Progenitor cell of endocrine pancreas (in vitro differentiated cells): ENCODE measurements at places on chromosomes 1 and 21.

DNA sequence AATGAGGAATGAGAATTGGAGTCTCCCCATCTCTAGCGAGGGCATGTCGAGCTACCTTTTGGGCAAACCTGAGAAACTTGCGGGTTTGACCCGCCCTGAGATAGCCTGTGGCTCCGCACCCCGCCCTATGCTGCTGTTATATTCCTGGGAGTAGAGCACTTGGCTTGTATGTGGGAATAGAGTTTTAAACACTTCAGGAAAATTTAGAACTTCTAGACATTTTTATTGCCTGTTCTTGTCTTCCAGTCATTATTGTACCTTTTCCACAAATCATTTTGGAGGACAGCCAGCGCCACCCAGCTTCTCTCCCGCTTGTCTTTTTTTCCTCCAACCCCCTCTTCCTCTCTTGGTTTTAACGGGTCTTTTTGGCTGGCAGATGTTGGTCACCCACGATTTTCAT is 738 bp downstream of the GNPAT start:
- no peak for DNase-seq

GRCh38 chr1:150875197-150876118 is 941 bp downstream of the ARNT start:
- no peak for DNase-seq

- DNase-seq = no peak
These were observed 14.9 kb upstream of the RAB42 start for GRCh38 chr1:28577052-28577678.

- no peak for DNase-seq
These were observed 57.1 kb downstream of the SLC27A3 start for GRCh38 chr1:153832293-153832692.

DNA sequence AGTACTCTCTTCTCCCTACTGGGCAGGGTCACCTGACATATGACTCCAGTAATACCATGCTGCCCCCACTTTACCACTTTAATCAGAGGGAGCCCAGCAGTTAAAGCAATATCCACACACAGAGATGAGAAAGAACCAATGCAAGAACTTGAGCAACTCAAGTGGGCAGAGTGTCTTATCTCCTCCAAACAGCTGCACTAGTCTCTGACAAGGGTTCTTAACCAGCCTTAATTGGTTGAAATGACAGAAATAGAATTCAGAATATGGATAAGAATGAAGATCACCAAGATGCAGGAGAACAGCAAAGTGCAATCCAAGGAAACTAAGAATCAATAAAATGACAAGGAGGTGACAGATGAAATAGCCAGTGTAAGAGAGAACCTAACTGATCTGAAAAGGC is 91.0 kb downstream of the KCNT2 start:
- no peak for DNase-seq
